ENCODE measurements at places on chromosomes 2 and 18.

DNA sequence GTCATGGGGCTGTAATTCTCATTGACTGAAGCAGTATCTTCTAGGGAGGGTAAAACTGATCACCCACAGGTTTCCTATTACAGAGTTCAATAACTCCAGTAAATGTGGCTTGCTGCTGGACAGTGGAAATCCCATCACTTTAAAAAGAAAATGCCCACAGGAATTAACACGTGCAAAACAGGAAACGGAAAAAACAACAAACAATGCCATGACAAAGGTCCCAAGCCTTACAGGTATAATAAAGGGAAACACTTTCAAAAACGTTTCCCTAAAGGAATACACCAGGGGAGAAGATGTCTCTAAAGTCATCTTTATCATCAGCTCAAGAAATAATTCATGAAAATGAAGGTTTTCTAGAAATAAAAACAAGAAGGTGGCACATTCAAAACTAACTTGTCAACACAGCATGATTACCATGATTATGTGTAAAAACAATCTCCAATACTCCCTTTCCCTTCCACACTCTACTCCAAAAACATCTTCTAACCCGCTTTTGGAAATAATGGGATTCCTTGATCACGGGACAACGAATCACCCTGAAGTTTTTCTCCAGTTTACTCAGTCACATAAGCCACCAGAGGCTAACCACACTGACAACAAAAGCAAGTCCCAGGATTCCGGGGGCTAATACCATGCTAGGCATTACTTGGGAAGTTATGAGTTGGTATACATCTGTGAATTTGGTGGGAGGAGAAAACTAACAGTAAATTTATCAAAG lies 167.9 kb downstream of the TCF4 start:
- no peak for DNase-seq

DNA sequence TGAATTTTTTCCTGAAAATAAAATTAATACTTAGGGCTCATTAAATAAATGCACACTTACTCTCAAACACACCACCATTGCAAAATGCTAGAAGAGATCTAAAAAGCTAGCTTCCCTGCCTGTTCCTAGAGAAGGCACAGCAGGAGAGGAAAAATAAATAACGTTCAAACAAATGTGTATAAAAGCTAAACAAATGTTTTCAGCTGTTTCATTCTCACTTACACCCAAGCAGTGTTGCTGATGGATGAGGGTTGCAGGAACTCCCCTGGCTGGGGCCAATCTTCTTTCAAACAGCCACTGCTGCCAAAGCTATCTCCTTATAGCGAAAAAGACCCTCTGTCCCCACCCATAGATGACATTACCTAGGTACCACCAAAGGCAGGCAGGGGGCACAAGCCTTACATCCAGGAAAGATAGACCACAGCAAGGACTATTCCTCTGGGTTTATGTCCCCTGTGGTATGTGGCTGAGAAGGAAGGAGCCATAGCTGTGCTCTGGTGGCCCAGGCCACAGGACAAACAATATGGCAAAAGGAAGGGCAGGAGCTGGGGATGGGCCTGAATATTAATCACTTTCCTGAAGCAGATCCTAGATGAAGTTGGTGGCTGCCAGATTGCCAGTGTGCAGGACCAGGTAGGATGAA lies 214.6 kb downstream of the TTC32 start:
- no peak for DNase-seq

GRCh38 chr2:111116011-111116746 lies 4.5 kb upstream of the BCL2L11 start:
- no peak for DNase-seq

DNA sequence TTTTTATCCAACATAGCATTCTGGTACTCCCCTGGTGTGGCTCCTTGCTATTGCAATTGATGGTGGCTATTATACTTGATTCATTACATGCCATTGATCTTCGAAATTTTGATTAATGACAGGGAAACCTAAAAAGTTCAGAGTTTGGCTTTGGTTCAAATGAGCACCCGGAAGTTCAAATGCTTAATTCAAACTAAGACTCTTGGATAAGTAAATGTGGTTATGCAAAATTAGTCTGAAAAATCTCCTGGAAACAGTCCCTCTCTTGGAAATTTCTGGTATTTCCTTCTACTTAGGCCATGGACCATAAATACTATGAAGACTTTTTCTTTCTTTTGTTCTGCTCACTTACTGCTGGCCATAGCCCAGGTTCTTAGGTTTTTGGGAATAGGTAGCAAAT lies 65.3 kb upstream of the SMIM21 start:
- no peak for DNase-seq

DNA sequence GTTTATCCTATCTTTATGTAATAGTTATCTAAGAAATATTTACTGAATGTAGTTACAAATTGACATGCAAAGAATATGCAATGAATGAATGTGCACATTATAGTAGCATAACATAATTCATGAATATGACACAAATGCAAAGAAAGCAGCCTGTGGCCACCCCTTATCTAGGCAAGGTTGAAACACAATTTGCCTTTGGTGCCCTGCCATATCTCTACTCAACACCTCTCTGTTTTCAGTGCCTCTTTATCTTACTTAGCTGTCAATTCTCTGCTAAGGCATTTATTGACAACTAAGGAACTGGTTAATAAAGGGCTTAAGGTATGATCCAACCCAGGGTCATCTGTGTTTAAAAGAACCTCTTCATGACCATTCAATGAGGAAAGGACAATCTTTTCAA lies 18.9 kb downstream of the REV1 start:
- DNase-seq, result no peak

DNA sequence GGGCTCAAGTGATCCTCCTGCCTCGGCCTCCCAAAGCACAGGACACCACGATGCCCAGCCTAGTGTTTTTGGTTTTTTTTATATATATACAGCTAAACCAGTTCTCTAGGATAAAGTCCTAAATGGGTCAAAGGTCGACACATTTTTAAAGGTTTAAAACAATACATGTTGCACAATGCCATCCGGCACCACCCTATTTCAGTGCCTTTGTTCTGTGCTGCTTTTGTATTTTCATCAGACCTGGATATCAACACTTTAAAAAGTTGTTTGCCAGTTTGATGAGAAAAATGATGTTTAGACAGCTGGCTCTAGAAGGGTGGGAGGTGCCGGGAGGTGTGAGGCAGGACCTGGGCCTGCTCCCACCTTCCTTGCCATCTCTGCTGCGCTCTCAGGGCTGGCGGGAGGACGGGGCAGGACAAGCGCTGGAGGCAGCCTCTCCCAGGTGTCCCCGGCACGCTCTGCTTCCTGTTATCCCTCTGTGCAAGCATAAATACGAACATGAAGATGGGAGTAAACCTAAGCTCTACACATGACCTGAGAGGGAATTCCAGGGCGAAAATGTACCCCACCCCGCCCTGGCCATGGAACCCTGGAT lies 103.7 kb downstream of the HS6ST1 start:
- DNase-seq, result no peak

GRCh38 chr2:168713325-168713724 lies 89.1 kb upstream of the NOSTRIN start:
- no peak for DNase-seq

- DNase-seq, result no peak
Measured at GRCh38 chr18:36567800-36568199, 261.0 kb downstream of the TPGS2 start.

- no peak for DNase-seq
Measured at GRCh38 chr2:112487444-112487961, 5.5 kb downstream of the TTL start.

Measured in effector memory CD8-positive, alpha-beta T cell (primary cell).